ENCODE measurements at places on chromosomes 7 and 10.
A peak's percentile ranks its signal among the peaks of the same experiment; 100 is the strongest.

GRCh38 chr7:27173956-27174873 lies at the start of gene HOXA10:
Gene HOXA10, minus strand, starts transcription at chr7:27174320. Its CDS starts 14 bp downstream, at chr7:27174306.
- peak; percentile 36 for DNase-seq

- DNase-seq = peak; percentile 22
Observed at GRCh38 chr10:120942806-120943413, 91.7 kb downstream of the WDR11 start.

DNA sequence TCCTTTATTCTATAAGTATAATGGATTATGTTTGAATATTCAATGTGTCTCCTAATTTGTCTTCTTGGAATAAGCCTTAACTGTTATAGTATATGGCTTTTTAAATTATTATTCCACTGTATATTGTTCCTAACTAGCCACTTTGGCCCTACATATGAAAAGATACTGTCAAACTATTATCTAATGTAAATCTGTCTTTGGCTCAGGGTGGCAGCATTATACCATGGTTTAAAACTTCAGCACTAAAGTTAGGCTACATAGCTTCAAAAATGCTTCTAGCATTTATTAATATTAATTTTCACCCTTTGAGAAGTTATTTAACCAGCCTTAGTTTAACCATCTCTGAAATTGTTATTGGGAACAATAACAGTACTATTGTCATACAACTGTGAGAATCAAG lies 543.1 kb upstream of the MBL2 start:
- DNase-seq = peak; percentile 36

DNA sequence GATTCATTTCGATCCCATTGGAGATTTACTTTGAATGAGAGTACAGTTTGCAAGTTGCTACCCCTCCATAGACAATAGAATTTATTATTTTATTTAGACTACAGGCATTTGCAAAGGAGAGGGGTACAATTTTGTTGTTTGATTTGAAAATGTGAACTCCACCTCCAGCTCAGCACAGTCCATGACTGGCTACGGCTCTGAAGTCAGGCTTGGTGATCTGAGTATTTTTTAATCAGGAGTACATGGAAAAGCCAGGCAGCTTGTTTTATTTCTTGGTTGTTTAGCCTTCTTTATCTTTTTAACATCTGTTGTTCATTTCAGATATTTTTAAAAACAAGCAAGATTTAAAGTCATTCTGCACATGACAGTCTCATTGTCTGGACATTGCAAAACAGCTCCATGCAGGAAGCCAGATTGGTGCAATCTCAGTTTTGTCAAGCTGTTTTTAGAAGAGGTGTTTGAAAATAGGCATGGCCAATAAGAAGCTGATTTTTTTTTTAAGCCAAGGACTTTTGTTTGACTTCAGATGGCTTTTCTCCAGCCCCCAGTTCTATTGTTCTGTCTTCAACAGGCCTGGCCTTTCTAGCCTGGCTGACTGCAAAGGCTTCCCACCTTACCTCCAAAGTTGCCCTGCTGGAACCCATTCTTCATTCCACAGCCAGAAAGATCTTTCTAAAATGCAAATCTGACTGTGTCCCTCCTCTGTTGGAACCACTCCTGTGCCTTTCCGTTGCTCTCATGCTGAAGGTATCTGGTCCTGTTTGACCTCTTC lies 12.2 kb downstream of the PLXDC2 start:
- DNase-seq = no peak

DNA sequence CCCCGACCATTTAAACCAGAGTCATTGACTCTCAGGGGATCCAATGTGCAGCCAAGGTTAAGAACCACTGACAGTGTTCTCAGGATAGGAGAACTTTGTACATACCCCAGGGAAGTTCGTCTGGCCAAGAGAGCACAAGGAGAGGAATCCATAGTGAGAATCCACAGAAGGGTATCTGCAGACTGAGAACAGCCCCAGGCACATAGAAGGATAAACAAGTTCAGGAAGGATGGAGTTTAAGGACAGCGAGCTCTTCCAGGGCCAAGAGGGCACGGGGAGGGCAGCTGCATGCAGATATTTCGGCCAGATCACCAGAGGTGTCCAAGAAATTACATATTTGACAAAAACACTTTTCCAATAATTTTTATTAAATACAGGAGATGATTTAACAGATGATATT lies 16.4 kb downstream of the BLNK start:
- DNase-seq = no peak

DNA sequence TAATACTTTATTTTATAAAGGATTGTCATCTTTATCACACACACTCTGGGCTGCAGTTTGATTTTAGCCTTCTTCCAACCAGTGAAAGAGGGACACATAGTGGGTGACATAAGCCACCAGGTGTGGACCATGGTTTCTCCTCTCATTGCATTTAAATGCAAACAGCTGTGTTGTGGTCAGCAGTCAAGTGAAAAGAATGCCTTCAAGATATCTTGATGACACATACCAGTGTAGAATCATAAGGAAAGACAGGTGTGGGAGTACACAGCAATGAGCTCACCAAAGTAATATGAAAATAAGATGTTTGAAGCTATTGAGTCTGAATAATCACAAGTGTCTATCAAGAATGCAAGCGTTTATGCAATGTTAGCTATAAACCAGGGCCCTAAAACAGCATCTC lies 580.0 kb downstream of the XPNPEP1 start:
- DNase-seq = no peak

DNA sequence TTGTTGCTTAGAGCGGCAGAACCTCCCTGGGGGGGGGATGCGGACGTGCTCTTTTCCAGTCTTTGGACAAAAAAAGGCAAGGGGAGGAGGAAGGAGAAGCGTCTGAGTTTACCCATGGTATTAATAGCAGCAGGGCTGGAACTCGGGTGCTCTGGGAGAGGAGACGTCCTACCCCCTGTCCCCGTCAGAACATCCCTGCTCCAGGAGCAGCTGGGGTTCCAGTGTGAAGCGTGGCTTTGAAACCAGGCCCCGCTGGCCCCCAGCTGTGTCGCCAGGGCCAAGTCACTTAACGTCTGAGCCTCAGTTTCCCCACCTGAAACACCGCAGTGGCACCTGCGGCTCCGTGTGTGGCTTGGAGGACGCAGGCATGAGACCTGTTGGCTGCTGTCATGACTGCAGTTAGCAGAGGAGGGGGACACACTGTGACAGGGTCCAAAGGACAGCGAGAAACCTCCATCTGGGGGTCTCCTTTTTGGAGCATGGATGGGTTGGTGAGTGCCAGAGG lies 1.4 kb downstream of the AMZ1 start:
- DNase-seq = no peak

DNA sequence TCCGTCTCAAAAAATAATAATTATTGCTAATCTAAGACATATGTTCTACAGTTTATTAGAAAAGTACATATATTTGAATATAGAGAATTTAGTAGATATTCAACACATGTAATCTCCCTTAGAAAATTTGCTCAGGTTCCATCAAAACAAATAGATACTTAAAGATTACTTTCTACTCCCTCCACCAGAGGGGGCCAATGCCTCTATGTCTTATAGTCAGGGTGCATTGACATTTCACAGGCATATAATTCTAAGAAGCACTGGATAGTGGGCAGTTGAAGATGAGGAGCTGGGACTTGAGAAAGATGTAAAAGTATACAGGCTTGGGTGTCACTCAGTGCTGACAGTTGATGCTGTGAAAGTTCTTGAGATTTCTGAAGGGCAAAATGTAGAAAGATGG lies 301.6 kb upstream of the HPS1 start:
- no peak for DNase-seq

DNA sequence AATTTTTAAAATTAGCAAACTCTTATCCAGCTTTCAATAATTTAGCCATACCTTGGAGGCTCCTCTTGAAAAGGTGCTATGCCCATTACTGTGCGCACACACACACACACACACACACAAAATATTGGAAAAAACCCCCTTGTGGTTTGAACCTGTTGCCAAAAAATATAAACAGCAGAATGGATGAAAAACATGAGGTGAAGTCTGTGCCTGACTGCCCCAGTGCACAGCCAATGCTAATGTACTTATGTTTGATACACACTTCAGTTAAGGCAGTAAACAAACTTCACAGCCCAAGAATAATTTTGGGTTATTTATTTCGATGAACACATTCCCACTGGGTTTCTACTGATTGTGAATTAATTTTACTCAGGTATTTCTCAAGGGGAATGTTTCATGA lies 113.2 kb upstream of the SEM1 start:
- DNase-seq = no peak

GRCh38 chr7:108358553-108358952 lies 97.7 kb downstream of the NRCAM start:
- peak; percentile 79 for DNase-seq

DNA sequence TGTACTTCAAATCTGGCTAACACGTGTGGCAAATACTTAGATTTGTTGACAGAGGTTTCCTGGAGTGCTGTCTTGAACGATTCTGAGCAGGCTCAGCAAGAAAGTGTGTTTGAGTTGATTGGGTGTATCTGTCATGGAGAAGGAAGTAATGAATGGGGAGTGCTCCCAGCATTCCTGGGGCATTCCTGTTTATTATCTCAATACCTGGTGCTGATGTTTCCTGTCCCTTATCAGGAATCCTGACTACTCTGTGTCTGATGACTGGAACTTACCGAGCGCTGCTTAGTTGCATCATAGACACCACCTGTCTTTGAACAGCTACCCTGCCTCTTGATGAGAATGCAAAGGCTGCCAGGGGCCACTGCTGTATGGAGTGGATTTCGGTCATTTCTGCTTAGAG lies 41.0 kb upstream of the TMEM248 start:
- no peak for DNase-seq

- DNase-seq = no peak
Observed at GRCh38 chr10:29862923-29863614, 196.3 kb downstream of the JCAD start.
